ENCODE measurements at places on chromosomes 16 and 17.

GRCh38 chr16:9092282-9092977 is 986 bp downstream of the HAPSTR1 start:
- DNase-seq: no peak

DNA sequence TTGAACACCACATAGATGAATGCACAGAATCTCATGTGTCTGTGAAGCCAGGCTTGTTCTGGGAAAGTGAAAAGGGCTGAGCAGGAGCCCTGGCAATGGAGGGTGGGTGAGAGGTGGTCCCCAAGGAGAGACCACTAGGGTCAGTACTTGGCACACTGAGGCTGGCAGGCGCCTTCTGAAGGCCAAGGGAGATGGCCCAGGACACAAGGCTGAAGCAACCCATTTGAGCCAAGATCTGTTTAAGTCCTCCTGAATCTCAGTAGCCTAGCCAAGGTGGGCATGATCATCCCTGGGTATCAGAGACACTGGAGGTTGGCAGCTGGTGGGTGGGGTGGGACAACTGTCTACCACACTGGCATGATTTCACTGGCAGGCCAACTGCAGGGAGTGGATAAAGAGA is 1741.2 kb downstream of the TP53TG3F start:
- no peak for DNase-seq

DNA sequence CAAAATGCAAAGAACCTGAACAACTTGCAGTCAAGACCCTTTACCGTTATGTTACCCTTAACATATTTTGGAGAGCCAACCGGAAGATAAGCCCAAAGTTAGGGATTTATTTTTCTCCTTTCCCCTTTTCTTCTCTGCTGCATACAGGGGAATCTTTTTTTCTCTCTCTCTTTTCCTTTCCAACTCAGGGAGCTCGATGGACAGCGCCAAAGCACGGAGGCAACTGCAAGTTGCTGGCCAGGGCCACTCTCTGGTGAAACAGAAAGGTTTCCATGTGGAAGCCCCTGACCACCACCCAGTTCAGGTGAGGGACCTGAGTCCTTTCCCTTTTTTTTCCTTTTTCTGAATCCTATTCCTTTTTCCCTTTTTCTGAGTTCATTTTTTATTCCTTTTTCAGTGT is 98.8 kb upstream of the COX10 start:
- no peak for DNase-seq

GRCh38 chr17:6140728-6141330 is 70.7 kb downstream of the WSCD1 start:
- no peak for DNase-seq

GRCh38 chr17:38852771-38853291 is 690 bp downstream of the RPL23 start:
- no peak for DNase-seq

DNA sequence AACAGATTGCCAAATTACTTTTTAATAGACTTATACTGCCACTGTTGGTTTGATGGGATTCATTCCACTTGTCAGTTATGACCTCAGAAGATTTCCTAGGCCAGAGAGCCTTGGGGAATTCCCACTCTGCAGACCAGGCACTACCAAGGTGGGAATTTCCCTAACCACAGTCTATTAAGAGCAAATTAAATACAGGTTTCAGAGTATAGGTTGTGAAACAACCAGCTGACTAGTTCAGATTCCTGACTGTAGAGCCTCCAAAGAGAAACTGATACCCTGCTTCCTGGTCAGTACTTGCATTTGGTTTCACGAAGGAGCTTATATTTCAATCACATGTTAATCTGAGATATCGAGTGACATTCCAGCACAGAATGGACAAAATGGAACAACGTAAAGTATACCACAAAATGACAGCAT is 186.5 kb downstream of the STX8 start:
- DNase-seq: no peak

DNA sequence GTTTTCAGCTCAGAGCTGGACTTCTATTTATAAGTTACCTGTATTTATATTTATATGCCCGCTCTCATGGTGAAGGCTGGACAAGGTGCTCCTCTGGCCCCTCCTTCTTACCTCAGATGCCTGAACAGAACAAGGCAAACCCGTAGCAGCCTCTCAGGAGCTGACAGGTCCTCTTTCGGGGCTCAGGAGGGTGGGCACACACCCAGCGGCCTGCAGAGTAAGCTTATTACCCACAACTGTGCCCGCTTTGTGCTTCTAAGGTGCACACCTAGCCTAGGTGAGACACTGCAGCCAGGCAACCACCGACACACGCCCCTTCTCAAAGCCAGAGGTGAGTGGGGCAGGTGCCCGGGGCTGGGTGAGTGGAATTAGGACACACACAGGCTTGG is 5.3 kb downstream of the NKIRAS2 start:
- DNase-seq: no peak

DNA sequence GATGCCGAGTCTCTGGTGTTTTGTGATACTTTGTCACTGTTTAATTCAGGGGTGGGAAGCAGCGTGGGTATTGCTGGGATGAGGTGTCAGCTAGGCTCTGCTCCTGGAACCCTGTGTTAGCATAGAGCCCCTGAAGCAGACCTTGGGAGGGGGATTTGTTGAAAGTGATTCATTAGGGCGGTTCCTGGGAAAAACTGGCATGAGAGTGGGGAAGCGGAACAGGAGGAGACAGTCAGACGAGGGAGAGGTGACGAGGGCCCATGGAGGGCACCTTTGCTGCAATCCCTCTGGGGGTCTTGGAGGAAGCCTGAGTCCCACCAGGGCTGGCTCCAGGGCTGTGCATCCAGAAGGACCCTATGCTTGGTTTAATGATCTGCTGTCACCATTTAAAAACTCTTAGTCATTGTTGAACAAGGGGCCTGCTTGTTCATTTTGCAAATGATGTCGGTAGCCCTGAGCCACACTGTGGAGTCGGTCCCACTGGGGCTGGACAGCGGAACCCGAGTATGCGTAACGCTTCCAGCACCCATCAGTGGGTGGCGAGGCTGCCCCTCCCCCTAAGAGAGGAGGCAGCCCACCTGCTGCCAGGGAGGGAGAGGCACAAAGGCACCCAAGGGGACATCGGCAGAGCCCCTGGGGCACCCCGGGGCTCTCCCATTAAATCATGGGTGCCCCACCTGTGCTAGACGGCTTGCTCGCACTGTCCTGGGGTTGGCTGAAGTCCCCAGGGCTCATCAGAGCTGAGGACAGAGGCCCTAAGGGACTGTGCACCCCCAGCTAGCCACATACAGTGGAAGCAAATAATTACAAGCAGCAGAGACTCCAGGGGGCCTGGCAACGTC is 35.4 kb downstream of the WFDC1 start:
- DNase-seq: no peak

GRCh38 chr16:85492295-85492864 is 120.7 kb upstream of the GSE1 start:
- DNase-seq: no peak

DNA sequence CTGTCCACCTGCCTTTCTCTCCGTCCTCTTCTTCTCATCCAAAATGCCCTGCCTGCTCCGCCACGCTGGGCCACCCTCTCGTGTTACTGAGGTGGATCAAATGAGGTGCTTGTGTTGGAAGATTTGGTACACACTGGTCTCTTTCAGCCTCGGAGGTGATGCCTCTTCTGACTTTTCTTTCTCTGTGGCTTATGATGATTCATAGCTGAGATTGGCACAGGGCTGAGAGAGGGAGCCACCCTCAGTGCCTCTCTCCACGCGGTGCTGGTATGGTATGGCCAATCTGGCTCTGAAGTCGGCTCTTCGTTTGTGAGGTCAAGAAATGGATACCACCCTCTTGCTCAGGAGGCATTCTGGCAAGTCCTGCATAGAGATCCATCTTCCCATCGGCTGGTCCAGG is 82.4 kb downstream of the PLCG2 start:
- no peak for DNase-seq

DNA sequence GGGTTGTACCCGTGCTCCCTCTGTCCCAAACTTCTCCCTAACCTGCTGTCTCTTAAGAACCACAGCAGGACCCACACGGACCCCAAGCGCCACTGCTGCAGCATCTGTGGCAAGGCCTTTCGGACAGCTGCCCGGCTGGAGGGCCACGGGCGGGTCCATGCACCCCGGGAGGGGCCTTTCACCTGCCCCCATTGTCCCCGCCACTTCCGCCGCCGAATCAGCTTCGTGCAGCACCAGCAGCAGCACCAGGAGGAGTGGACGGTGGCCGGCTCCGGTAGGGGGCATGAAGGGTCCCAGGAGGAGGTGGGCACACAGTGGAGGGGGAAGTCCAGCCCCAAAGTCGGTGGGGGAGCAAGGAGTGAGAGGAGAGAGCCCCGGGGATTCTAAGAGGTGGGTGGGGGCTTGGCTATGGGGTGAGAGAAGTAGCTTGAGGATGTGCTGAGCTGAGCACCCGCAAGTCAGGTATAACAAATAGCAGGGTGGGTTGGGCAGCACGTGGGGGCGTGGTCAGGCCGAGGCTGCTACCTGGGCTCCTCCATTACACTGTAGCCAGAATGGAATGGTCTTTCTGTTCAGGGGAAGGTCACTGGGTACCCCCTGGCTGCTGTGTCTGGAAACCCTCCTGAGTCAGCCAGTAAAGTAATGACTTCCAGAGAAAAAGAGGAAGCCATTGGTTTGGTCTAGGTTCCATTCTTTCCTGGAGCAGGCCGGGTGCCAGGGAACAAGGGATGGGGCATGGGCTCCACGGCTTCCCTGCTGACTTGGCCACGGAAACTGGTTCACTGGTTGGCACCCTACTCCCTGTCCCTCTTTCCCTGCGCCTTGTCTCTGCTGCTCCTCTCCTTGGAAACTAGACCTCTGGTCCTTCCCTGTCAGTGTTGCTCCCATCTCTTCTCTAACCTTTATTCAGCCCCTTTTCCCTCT is 7.1 kb downstream of the PRSS53 start:
- no peak for DNase-seq

- DNase-seq: no peak
These were observed 89.8 kb downstream of the C16orf95 start for GRCh38 chr16:87227296-87227951.

- DNase-seq: no peak
These were observed 192.8 kb upstream of the CDH11 start for GRCh38 chr16:65314627-65315008.
